HFF-Myc (cell line): ENCODE measurements at places on chromosomes 1 and 21.

GRCh38 chr1:193753038-193753756 is 566.8 kb upstream of the B3GALT2 start:
- no peak for DNase-seq

DNA sequence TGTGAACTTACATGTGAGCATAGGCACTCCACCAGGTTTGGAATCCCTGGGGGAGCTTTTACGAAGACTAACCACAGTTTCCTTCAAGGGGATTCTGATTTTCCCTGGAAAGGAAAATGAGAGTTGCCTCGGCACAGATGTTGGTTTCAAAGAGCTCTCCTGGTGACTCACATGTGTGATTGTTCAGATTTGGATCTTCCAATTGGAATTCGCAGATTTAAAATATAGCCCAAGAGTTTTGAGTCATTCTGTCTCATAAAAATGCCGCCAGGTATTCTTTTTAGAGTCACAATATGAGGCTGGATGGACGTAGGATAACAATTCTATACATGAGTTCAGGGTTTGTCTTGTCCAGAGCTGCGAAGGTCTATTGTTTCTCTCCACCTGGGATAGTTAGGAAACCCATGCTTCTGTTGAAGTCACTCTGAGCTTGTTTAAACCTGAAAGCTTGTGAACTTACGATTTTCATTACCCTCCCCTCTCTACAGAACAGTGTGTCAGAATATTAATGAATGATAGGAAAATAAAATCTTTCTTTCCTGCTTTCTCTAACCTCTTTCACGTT is 64.9 kb downstream of the TGFB2 start:
- peak; percentile 24 for DNase-seq

- DNase-seq = no peak
Measured at GRCh38 chr1:160367934-160368923, 1.4 kb downstream of the NHLH1 start.

DNA sequence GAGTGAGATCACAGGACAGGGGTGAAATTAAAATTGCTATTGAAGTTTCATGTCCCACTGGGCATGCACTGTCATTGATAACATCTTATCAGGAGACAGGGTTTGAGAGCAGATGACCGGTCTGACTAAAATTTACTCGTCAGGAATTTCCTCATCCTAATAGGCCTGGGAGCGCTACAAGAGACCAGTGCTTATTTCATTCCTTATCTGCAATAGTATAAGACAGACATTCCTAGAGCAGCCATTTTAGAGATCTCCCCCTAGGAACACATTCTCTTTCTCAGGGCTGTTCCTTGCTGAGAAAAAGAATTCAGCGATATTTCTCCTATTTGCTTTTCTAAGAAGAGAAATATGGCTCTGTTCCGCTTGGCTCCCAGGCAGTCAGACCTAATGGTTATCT is 181.4 kb upstream of the ETV3 start:
- no peak for DNase-seq

- DNase-seq = no peak
Measured at GRCh38 chr1:200363264-200363933, 46.4 kb downstream of the ZNF281 start.

DNA sequence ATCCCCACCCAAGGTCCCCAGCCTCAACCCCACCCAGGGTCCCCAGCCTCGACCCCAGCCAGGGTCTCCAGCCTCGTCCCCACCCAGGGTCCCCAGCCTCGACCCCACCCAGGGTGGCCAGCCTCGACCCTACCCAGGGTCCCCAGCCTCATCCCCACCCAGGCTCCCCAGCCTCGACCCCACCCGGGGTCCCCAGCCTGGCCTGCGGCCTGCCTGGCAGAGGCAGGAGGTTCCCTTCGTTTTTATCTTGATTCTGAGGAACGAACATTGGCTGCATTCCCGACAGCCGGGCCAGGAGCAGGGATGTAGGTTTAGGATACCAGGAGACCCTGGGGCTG is 3.4 kb upstream of the PDE9A start:
- DNase-seq = no peak

GRCh38 chr1:234771642-234772344 is 161.8 kb upstream of the IRF2BP2 start:
- no peak for DNase-seq

DNA sequence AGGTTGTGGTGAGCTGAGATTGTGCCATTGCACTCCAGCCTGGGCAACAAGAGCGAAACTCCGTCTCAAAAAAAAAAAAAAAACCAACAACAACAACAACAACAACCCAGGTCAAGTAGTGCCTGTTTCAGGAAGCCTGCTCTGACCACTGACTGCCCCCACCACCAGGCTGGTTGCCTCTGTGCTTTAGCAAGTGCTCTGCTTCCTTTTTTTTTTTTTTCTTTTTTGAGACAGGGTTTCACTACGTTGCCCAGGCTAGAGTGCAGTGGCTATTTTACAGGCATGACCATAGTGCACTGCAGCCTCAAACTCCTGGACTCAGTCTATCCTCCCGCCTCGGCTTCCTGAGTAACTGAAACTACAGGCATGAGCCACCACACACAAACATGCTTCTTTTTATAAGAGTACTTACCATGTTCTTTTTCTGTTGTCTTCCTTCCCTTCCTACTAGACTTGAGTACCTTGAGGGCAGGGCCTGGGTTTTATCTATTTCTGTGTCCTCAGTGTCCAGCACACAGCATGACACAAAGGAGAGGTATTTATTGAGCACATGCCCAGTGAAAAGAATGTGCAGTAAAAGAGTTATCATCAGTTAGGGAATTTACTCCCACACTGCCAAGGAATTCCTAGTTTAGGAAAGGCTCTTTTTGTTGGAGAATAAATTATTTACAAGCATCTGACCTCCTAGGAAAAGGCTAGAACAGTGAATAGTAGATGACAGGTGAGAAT is 9.9 kb upstream of the COA7 start:
- no peak for DNase-seq

GRCh38 chr21:34907461-34908418 is 141.4 kb downstream of the RUNX1 start:
- DNase-seq = no peak

DNA sequence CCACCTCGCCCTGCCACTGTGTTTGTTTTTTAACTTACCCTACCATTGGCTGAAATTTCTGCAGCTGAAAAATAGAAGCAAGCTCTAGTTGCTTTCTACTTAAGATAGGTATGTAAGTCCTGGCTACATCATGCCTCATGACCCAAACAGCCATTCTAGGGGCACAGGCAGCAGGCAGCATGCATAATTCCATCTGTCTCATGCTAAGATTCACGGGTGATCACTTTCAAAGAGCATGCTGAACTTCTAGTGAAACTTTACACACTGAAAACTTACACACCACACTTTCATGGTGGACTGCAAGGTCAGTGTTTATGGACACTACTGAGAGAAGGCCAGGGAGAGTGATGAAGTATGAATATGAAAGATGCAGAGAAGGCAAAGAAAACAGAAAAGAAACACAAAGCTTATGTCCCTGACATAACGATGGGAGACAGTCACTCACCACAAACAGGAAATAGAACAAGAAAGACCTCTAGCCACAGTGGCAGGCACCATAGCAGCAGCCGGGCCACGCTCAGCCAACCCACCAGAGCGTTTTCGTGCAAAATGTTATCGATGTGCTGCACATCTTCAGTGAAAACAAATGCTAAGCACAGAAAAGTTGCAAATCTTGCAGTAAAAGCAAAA is 102.3 kb upstream of the TIAM1 start:
- no peak for DNase-seq

- no peak for DNase-seq
Measured at GRCh38 chr1:212386029-212386428, 28.7 kb downstream of the PACC1 start.

- DNase-seq = no peak
Measured at GRCh38 chr1:198156745-198157240, at the start of gene NEK7. NEK7 (plus strand) TSS chr1:198156998; CDS start chr1:198232581, 75,583 bp downstream.

DNA sequence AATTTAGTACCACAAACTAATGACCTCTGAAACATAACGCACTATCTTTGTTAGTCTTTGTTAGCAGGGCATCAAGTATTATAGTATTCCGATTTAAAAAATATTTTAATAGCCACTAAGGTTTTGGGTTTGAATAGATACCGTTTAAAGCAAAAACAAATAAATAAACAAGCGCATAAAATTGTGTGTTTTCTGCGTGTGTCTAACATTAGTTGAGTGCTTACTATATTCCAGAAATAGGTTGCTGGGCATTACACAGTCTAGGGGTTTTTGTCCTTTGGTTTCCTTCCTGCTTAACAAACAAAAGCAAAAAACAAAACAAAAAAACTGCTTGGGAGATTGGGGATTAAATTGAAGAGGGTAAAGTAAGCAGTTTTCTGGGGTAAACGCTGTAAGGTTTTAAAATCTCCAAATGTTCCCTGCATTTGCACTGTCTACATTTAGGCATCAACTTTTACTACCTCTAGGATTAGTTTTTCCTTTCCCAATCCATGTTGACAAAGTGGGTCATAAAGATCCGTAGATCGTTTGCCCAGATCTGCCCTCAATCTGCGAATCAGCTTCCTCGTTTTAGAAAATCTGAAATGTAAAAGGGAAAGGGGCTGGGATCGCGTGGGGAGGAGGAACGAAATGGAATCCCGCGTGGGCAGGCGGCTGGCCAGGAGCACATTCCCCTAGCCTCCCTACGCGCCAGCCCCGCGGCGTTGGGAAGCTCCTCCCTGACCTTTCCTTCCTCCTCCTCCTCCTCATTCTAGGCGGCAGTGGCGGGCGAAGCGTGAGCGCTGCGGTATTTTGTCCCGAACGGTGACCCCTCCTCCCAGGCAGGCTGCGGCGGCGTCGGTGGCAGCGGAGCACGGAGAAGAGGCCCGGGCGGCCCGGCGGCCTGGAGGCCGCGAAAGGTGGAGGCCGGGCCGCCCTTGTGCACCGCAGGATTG is at the start of gene KCTD3:
KCTD3 (plus strand) TSS at position 749 of the 935 bp plus-strand sequence. CDS start 382 bp downstream, outside the sequence.
- DNase-seq = peak; percentile 49

GRCh38 chr1:111857194-111857651 is 101.5 kb downstream of the DDX20 start:
- no peak for DNase-seq

DNA sequence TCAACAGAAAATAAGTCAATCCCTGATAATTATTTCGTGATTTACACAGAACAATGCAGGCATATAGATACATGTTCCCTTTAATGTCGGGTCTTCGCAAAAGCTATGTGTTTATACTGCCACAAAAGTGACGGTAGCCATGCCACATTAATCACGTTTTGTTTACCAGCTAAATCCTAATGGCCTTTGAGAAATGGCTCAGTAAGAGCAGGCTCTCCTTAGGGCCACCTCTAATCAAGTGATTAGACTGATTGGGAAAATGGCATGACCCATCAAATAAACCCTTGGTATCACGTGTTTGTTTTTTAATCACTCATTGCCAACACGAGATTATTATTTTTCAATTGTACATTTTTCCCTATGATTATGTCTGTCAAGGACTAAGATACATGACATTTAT is 102.0 kb upstream of the USP25 start:
- DNase-seq = no peak

- no peak for DNase-seq
Measured at GRCh38 chr1:56081173-56081572, 498.2 kb downstream of the PLPP3 start.

DNA sequence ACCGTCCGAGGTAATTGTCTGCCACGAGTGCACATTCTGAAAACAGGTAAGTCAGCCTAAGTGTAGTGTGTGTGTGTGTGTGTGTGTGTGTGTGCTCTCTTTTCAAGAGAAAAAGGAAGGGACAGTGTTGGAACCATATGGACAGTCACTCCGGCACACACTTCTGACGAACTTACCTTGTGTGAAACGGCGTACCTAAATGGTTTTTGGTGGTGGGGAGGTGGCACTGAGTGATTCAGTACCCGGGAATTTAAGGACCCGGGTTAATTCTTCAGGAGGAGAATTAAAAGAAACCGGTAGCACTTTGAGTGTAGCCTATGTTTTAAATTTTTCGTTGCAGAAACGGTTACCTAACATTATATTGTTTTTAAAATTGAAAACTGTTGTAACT is 286 bp downstream of the ODR4 start:
- no peak for DNase-seq

DNA sequence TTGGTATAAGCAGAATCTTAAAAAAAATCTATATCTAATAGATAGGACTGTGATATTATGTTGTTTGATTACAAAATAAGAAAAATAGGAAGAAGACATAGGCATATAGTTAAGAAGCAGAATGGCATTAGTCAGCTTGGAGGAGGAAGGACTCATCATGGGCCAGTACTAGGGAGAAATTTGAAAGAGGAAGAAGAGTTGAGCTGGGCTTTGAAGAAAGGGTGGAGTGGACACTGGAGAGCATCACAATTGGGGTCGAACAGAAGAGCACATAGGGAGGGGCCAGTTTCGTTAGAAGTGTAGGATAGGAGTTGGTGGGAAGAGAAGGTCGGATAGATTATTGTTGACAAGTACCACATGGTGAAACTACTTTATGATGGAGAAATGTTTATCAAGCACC is 129.3 kb downstream of the CACHD1 start:
- DNase-seq = no peak

- DNase-seq = no peak
Measured at GRCh38 chr1:194084755-194085154, 898.3 kb upstream of the B3GALT2 start.

DNA sequence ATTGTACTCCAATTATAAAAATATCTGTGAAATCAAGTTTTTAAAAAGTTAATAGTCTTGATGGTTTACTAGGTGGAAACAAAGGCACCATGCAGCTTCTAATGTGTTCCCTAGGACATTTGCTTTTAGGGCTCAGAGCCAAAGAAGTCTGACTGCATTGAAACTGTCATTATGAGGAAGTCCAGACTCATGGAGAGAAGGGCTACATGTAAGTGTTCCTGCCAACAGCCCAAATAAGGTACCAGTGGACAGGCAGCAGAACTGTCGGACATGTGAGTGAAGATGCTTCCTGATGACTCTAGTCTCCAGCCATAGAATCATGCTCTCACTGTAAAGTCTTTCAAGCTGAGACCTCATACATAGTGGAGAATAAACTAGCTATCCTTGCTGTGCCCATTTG is 287.6 kb downstream of the AKT3 start:
- DNase-seq = no peak

GRCh38 chr1:236952246-236953003 is 51.8 kb downstream of the MT1HL1 start:
- no peak for DNase-seq

DNA sequence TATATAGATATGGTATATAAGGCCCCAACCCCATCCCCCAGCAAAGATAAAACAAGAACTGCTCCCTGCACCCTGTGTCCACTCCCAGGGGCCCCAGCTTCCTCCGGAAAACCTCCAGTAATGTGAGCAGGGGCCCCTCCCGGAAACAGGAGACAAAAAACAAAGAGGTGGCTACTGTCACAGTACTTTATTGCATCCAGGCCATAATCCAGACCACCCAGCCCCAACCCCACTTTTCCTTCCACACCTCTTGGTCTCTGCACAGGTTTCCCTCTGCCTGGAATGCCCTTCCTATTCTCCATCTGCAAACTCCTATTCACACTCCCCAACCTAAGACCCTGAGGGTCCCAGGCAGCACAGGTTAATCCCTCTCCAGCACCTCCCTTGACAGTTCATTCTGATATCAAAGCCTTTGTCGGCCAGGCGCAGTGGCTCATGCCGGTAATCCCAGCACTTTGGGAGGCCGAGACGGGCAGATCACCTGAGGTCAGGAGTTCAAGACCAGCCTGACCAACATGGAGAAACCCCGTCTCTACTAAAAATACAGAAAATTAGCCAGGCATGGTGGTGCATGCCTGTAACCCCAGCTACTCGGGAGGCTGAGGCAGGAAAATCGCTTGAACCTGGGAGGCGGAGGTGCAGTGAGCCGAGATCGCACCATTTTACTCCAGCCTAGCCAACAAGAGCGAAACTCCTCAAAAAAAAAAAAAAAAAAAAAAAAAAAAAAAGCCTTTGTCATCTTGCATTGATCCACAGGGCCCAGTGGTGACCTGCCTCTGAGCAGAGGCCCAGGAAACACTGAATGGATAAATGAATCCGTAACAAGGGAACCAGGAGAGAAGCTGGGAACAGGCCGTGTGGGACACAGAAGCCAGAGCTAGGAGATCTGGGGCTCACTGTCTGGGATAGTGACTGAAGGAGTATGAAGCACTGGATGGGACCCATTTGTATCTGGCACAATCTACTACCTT is 2.3 kb upstream of the AUNIP start:
- no peak for DNase-seq
